Mammary epithelial cell (primary cell): ENCODE measurements at places on chromosomes 5 and 9. TPM values are rescaled to one million over a fixed set of nuclear protein-coding genes. Genes with fewer than 3 reads are reported as not detected.

Gene C9orf78
- 28.8 and 33.6 TPM in 2 replicates for total RNA-seq

GRCh38 chr9:85081963-85082362 is 412.4 kb downstream of the NTRK2 start:
- DNase-seq: no peak

DNA sequence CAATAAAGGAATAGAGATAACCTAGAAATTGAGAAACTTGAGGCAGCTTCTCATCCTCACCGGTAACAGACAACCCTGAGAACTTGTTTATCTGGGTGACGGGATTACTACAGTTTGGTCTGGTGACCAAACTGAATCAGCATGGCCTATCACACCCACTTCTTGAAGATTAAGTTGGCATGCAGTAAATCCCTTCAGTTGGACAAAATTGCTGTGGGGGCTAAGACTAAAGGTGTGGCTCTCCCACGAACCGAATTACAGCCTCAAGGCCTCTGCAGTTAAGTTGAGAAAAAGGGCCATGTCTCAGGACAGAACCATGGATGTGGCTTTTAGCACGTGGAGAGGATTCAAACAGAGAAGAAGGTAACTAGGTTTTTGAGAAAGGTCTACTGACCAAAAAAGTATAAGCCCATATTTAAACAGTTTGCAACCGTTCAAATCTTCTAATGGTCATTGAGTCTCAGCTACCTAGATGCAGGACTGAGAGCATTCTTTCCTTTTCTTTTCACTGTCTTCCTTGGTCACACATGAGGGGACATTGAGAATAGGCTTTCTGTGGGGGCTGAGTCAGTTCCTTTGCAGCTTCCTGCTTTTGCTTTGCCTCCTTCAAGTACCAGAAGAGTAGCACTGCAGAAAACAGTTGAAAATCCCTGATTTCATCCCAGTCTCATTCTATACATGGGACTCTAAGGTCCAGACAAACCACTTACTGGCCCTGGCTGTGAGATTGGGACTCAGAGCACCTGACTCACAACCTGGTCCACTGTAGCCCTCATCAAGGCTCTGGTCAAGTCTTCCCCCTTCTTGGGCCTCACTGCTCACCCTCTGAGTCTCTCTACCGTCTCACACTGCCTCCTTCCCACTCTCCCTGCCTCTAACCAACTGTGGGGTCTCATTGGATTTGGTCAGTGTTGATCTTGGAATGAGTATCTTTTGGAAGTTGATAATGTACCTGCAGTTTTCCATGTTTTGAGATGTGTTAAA is 30.9 kb downstream of the PDE6A start:
- no peak for DNase-seq

Gene NEURL1B
- total RNA-seq: 1.5 and 2.9 TPM in 2 replicates

DNA sequence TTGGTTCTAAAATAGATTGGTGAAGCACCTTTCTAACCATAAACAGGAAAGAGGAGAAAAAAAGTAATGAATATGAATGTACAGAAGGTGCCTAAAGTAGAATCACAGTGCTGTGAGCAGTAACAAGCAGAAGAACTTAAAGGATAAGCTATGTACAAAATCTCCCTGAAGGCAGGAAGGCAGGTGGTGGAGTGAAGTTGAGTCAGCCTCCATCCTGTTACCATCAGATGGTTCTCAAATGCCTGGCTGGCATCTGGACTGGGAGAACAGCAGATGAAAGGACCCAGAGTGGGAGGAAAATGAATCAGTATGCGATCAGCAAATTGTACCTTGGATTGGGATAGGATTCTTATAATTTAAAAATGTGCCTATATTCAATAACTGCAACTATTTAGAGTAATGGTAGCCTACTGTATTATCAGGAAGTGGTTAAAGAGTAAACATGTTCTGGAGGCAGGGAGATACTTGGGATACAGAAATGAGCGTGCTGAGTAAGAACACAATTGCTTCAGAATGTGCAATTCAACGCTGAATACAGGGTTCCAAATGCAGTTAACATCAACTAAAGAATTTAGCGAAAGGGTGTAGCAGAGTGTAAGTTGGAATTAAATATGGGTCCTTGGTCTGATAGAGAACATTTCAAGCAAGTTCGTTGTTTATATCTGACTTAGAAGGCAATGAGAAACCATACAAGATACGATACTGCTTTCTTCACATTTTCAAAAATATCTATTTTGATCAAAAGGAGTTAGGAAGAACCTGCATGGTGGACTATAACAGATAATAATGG is 21.1 kb upstream of the FER start:
- peak; percentile 52 for DNase-seq

GRCh38 chr9:90009447-90009846 is 404.6 kb downstream of the GADD45G start:
- DNase-seq: no peak

Gene TMED7
- total RNA-seq: 93.6 and 95.6 TPM in 2 replicates

- no peak for DNase-seq
Observed at GRCh38 chr9:109444771-109445320, 53.3 kb downstream of the PTPN3 start.

DNA sequence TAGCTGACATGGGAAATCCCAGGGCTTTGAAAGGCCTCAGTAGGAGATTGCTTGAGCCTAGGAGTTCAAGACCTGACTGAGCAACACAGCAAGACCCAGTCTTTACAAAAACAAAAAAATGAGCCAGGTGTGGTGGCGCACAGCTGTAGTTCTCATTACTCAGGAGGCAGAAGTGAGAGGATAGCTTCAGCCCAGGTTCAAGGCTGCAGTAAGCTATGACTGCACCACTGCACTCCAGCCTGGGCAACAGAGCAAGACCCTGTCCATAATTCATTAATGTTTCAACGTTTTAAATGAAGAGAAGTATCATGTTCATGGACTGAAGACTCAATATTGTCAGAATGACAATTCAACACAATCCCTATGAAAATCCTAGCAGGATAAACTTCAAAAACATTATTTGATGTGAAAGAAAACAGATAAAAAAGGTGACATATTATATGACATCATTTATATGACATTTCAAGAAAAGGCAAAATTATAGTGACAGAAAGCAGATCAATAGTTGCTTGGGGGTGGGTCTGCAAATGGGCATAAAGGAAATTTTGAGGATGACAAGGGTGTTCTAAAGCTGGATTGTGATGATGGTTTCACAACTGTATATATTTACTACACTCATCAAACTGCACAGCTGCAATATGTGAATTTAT is 3.7 kb downstream of the KIF3A start:
- no peak for DNase-seq
